ENCODE measurements at places on chromosomes 13 and 19.

DNA sequence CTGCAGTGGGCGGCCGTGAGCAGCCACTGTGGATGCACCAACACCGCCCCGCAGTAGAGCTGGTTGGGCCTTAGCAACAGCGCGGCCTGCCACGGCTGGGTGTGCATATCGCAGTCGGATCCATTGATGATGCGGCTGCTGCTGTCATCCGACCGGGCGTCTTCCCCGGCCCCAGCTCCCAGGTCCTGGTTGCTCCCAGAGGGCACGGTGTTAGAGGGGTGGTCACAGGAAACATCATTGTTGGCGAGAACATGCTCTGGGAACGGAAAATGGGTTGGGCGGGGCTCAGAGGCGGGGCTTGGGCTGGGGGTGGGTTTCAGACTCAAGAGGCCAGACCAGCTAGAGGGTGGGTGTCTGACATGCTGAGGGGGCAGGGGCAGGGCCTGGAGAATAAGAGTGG is 3.0 kb downstream of the KLK5 start:
- no peak for DNase-seq

DNA sequence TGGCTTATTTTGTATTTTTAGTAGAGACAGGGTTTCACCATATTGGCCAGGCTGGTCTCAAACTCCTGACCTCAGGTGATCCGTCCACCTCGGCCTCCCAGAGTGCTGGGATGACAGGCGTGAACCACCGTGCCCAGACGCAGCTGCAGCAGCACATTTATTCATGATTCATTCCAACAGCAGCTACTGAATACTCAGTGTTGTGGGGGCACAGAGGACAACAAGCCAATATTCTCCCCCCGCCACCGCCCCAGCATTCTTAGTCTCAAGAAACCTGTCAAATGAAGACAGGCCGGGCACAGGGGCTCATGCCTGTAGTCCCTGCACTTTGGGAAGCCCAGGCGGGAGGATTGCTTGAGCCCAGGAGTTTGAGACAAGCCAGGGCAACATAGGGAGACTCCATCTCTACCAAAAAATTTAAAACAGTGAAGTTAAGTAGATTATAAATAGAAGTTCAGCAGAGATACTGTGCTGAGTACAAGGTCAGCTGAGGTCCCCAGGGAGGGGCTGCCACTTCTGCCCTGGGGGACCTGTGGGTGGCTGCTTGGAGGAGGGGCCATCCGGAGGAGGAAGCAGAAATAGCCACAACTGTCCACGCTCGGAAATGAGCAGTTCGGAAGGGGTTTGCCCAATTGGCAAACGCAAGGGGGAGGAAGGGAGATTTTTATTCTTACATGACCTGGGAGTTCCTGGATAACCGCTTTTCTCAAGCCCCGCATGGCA is 4.3 kb downstream of the DOT1L start:
- DNase-seq = no peak

DNA sequence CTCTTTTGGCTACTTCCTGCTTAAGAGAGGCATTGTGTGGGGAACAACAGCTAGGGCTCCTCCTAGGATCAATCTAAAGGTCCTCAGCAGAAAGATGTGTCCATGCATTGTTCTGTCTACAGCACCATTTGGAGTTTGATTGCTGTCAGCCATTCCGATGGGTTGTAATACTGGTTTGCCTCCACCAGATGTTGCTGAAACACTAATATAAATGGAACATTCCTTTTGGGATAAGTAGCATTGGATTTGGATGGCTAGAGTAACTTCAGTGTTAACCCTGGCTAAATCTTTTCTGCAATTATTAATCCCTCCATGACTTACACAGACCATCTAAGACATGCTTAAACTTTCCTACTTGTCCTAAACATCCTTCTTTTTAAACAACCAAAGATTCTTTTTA is 104.2 kb downstream of the TDRD3 start:
- no peak for DNase-seq

DNA sequence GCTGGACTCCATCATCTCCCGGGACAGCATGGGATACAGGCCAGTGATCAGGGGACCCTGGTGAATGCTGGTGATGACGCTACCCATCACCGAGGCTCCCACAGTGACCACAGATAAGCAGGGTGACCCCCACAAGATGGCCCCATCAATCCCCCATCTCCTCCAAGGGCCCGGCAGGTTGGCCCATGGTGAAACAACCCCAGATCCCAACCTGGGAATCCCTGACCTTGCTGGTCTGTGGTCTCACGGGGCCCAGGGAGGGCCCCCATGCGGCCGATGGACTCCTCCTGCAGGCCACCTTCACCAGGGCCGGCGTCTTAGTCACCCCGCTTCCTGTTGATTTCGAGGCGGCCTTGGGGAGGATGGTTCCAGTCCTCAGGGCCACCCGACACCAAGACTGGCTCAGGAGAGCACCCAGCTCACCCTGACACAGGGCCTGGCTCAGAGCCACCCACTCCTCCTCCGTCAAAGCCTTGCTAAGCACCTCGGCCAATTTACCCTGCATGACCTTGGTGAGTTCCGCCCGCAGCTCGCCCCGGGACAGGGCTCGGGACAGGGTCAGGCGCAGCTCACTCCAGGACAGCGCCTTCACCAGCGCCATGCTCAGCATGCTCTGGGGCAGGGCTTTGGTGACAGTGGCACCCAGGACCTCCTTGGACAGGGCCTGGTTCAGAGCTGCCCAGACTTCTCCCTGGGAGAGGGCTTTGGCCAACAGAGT is 10.0 kb downstream of the IQCN start:
- DNase-seq = no peak

DNA sequence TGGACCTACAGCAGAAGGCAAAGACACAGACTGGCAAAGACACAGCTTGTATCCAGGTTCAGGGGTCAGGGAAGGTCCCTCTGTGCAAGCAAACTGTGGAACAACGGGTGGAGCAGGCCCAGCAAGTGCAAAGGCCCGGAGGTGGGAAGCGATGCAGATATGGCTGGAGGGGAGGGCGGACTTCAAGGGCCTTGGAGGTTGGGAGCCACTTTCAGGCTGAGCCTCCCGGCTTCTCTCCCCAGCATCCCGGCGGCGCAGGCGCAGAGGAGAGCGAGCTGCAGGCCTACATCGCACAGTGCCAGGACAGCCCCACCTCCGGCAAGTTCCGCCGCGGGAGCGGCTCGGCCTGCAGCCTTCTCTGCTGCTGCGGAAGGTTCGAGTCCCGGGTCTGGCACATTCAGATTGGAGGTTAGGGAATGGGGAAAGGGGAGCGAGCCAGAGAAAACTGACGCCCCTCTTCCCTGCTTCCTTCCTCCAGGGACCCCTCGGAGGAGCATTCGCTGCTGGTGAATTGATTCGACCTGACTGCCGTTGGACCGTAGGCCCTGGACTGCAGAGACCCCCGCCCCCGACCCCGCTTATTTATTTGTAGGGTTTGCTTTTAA is 2.1 kb upstream of the PNPLA6 start:
- no peak for DNase-seq

- DNase-seq = no peak
These were observed 17.6 kb downstream of the TJP3 start for GRCh38 chr19:3725640-3726310.

DNA sequence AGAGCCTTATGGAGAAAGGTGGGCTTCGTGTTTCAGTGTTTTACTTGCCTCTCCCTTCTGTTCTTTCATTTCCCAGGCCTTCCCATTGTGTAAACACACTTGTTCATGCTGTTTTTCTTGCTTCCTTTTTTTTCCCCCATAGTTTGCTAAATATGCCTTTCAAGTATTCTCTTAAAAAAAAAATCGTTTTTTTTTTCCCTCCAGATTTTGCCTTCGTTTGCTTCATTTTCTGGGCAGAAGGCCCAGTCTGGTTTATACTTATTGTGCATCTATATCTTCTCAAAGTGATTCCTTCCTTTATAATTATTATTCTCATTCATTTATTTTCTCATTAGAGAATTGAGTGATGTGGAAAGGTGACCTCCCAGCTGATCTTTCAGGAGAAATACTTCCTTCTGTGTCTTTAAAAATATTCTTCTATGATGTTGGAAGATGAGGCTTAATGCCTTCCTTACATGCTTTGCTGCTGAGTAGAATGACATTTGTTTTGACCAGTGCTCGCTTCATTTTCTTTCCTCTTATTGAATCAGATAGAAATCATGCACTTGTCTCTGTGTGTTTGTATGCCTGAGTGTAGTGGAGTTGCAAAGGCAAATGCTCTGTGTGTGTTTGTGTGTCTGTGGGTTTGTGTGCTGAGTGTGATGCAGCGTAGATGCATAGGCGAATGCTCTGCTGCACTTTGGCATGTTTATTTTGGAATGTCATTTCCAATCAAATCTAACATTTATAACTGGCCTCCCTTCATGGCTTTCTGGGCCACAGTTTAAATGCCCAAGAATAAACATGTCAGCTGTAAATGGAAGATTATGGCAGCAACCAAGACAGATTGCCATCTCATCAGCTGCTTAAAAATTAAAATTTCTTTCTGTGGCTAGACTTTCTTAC is 591.4 kb downstream of the FGF9 start:
- DNase-seq = no peak

- DNase-seq = no peak
These were observed 52.5 kb downstream of the FLT3 start for GRCh38 chr13:28047757-28048388.

GRCh38 chr19:38370299-38370698 is 4.1 kb upstream of the PSMD8 start:
- no peak for DNase-seq

GRCh38 chr13:79171141-79172061 is 234.7 kb downstream of the RBM26 start:
- peak; percentile 41 for DNase-seq

DNA sequence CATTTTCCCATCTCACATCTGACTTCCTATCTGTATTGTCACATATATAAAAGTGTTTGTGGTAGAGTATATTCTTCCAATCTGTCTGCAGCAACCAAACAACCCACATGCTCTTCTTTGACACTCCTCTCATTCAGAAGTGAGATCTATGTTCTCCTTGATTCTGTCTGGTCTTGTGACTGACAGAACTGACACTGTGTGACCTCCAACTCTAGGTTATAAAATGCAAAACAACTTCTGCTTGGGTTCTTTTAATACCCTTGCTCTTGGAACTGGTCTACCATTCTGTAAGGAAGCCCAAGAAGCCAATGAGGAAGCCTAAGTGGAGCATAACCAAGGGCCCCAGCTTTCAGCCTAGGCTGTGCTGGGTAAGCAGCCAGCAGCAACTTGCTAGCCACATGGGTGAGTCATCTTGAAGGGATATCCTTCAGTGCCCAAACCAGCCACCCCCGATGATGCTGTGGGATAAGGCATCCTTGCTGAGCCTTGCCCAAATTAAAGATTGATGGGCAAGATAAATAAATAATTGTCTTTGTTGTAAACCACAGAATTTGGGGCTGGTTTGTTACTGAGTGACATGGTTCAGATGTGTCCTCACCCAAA is 18.4 kb upstream of the ITM2B start:
- DNase-seq = no peak

DNA sequence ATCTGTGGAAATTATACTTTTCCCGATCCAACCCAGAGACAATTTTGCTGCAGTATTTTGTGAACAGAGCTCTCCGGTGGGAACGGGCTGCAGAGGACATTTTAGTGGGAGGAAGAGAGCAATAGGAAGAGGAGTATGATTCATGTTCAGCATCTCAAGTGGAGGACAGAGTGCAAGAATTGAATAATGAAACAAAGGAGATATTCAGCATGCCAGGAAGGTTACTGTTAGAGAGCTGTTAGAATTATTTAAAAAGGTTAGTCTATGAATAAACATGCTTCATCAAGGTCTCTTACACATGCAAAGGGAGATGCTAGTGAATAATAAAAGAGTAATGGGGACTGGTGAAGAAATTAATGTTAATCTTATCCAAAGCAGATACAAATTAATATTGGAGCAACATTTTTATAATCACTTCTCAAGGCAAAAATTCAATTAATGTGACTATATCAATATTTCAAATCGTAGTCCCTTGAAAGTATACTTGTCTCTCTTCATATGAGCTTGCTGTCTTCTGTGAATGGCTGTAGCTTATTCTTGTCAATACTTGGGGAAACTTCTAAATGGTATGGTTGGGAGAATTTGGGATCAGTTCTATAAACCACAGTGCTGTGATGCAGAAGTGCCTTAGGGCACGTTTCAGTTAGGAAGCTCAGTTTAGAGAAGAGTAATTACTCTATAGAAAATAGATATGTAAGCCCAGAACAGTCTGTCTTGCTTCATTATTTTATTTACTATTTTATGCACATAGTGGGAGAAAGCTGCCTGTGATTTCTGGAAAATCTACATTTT is 1165.8 kb downstream of the OLFM4 start:
- no peak for DNase-seq

DNA sequence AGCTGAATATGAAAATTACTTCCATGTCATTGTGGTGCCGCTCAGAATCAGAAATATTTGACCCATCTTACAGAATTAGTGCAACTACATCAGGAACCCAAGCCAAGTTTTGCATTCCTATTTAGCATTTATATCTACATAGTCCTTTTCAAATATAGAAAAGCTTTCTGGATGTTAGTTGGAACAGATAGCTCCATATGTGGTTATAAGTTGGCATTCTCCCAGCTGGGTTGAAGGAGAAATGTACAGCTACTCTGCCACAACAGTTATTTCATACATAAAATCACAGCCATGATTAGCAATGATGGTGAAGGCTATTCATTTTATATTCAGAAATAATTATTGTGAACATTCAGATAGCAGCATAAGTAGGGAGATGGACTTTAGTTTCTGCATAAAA is 28.2 kb downstream of the HPN start:
- DNase-seq = no peak

- no peak for DNase-seq
These were observed 837.3 kb upstream of the KLHL1 start for GRCh38 chr13:70945506-70945905.

GRCh38 chr19:18300930-18301717 is 19.7 kb upstream of the JUND start:
- DNase-seq = no peak

- no peak for DNase-seq
These were observed 14.9 kb downstream of the SH3GL1 start for GRCh38 chr19:4385291-4386040.

GRCh38 chr13:50697746-50698539 is 145.5 kb downstream of the DLEU7 start:
- DNase-seq = no peak

DNA sequence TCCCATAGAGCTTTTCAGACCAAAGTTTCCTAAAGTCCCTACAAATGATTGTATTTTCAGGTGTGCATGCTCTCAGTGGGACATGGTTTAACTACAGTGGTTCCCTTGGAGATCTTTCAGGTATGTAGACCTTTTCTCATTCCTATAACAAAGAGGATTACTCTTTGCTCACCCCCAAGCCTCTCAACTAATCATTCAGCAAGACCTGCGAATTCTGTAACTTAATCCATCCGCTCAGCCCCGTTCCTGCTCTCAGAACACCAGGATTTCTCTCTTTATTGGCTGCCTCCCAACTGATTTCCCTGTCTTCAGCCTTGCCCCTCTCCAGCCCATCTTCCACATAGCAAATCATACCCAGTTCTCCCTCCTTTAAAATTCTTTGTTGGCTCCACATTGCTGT is 253.6 kb downstream of the MTUS2 start:
- DNase-seq = no peak

- DNase-seq = no peak
These were observed 502.4 kb downstream of the MYO16 start for GRCh38 chr13:109131698-109132257.

DNA sequence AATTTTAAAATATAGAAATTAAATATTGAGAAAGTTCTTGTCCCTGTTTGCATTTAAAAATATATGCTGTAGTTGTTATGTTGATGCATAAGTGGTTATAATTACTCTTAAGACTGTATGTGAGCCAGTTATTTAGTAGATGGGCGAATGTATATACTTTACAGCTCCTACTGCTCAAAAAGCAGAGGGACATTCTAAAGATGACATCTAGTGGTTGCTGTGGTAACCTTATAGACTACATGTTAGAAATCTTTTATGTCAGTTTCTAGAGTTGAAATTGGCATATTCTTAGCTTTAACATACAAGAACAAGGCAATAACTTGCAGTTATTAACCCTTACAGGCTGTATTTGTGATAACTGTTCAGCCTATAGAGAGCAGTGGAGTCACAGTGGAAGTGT is 160.5 kb downstream of the OLFM4 start:
- no peak for DNase-seq
